ENCODE measurements at places on chromosomes 7 and 10. TPM values are rescaled to one million over a fixed set of nuclear protein-coding genes. Genes with fewer than 3 reads are reported as not detected.

- no peak for DNase-seq
These were observed 22.4 kb upstream of the PPA1 start for GRCh38 chr10:70255329-70256299.

DNA sequence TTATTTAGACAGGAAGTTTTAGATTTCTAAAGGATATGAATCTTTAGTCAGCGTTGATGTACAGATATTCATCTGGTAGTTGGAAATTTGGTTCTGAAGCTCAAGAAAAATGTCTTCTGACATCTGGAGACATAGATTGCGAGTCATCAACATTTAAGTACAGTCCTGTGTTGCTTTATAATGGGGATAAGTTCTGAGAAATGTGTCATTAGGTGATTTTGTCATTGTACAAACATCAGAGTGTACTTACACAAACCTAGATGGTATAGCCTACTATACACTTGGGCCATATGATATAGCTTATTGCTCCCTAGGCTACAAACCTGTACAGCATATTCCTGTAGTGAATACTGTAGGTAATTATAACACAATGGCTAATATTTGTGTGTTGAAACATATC is 49.6 kb upstream of the UBN2 start:
- DNase-seq, result no peak

DNA sequence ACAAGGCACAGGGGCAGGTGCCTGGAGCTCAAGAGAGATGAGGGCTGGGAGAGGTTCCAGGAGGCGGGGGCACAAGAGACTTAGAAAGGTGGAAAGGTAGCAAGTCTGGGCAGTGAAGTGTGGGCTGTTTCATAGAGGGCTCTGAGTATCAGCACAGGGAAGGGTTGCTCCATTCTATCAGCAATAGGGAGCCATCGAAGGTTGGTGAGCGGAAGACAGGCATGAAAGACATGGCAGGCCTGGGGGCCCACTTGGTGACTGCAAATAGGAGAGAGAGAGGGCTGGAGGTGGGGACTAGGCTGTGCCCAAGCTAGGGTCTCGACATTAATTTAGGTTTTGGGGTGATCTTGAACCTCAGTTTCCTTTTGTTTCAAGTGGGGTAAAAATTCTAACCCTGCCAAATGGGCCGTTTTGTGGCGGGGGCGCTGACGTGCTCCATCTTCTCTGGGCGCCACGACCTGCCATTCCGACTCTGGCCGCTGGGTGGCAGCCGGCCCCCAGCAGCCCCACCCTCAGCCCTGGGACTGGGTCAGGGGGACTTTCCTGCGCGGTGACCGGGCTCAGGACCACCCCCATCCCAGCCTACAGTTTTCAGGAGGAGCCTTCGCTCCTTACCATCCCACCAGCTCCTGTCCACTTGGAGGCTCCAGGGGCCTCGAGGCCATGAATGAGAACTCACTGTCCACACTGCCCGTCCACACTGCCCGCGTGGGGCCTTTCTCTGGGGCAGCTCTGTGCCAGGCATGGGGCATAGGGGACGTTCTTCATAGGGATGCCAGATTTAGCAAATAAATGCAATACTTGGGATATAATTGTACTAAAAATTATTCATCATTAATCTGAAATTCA is 37.2 kb upstream of the PCBD1 start:
- peak; percentile 61 for DNase-seq

DNA sequence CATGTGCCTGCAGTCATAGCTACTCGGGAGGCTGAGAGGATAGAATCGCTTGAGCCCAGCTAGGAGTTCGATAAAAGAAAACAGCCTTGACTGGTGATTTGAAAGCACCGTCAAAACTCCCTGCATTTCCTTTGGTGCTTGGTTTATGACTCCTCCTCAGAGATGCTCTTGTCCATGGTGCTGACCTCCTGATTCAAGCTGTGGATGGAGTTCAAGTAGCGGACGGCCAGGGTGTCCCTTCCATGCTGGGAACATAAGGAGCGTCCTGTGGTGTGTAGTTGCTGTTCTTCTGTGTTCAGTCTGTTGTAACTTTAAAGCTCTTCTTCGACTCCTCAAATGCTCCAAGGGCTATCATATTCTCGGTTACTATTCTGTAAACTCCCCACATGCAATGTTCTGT is 382.5 kb upstream of the KIAA1217 start:
- DNase-seq, result no peak

GRCh38 chr7:37430640-37431039 is 18.0 kb downstream of the ELMO1 start:
- no peak for DNase-seq

- DNase-seq, result no peak
These were observed 29.3 kb upstream of the CCL24 start for GRCh38 chr7:75842836-75843446.

- DNase-seq, result no peak
These were observed 384.4 kb upstream of the AUTS2 start for GRCh38 chr7:69213878-69214277.

KNDC1 gene
- 0.13 TPM for total RNA-seq

GRCh38 chr10:102673819-102674511 is 29.7 kb downstream of the TRIM8 start:
- peak; percentile 85 for DNase-seq

DNA sequence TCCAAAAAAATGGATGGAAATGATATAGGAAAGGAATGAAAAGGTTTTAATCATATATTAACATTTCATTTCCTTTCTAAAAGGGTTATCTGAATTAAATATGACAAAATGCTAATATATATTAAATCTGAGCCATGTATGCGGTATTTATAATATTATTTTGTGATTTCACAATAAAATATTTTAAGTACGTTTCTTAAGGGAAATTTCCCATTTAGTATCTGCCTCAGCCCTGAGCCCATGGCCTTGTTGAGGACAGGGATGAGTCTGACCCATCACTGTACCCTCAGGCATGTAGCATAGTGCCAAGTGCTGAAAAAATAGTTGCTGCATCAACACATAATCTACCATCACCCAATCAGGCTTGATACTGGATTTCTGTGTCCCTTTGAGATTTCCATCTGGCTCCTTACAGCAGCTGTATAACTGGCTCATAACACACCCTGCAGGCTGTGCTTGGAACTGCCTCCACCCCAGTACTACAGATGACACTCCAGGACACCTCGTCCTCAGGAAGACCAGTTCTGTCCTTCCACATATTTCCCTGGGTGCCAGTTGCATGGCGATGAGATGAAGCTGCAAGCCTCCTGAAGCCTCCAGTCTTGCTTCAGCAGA is 59.4 kb upstream of the ASAH2 start:
- DNase-seq, result no peak

DNA sequence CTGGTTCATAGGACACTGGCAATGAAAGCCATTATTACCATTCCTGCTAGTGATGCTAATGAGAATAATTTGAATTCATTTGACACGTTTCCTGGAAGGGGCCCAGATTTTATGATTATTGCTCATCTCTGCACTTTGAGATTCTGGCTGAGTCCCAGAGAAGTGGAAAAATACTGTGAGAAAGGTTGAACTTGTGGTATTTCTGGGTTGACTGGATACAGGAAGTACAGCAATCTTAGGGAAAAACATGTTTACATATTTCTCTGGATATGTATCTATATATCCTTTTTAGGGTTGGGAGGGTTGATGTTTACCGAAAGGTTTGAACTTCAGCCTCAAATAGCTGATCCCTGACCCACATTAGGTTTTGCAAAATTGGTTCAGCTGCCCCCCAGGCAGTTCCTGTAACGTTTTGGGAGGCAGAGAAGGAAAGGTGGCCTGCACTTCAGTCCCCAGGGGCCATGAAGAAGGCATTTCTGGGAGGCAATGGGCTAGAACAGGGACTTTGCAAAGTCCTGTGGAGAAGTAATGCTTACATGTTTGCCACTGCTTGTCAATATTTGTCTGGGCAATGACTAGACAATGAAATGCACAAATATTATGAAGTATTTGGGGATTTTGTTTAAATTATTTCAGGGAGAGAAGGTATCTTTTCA is 253.7 kb upstream of the PITRM1 start:
- no peak for DNase-seq

- no peak for DNase-seq
These were observed 113.2 kb upstream of the ADO start for GRCh38 chr10:62691336-62691735.

- no peak for DNase-seq
These were observed 91.4 kb upstream of the MACROH2A2 start for GRCh38 chr10:69960988-69961880.

SLC26A5 gene
- total RNA-seq, result 0.78 TPM

- peak; percentile 74 for DNase-seq
These were observed 11.3 kb downstream of the GPRIN2 start for GRCh38 chr10:46544989-46545791.

- no peak for DNase-seq
These were observed 240.1 kb downstream of the SFMBT2 start for GRCh38 chr10:7170626-7171322.

DNA sequence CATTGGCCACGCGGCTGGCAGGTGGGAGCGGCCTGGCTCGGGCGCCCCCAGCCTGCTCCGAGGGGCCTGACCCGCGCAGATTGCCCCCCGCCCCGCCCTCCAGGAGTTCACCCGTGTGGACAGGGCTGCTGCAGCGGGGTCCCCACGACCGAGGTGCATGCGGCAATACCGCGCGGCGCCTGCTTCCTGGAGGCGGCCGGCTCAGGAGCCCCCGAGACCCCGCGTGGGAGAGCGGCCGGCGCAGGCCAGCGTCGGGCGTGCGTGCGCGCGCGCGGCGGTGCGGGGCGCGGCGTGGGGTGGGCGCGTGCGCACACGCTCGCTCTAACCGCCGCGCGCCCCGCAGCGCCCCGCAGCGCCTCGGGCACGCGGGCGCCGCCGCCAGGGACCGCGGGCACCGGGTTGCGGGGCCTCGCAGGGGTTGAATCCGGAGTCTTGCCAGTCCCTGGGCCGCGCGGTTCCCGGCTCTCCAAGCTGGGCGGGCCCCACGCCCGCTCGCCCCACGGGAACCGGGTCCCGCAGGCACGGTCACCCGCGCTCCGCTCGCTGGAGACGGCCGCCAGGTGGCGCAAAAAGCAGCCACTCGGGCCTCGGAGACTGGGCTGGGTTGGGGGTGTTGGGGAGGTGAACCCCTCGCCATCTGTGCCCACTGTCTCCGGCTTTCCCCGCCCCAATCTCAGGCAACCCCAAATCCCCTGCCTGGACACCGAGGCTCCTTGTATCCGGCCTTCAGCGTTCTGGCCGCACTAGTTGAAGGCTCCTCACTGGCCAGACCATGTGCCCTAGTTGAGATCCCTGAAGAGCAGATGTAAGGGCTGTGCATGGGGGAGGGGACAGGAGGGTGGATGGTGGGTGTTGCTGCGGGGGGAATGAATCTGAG is 1.3 kb upstream of the ACHE start:
- peak; percentile 92 for DNase-seq

DNA sequence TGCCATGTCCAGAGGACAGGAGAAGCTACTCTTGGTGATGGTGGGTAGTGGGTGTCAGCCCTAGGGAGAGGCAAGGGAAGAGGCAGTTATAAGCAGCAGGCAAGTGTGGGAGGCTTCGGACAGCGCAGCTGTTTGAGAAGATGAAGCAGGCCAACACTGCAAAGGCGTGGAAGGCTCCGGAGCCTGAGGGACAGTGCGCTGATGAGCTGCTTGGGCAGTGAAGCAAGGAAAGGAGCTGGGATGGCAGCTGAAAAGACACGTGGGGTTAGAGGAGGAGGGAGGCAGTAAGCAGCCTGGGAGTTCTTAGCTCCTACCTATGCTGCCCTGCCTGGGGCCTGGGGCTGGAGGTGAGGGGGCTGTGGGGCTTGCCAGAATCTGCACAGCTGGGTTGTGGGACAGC is 50.1 kb upstream of the CRTAC1 start:
- DNase-seq, result no peak

DNA sequence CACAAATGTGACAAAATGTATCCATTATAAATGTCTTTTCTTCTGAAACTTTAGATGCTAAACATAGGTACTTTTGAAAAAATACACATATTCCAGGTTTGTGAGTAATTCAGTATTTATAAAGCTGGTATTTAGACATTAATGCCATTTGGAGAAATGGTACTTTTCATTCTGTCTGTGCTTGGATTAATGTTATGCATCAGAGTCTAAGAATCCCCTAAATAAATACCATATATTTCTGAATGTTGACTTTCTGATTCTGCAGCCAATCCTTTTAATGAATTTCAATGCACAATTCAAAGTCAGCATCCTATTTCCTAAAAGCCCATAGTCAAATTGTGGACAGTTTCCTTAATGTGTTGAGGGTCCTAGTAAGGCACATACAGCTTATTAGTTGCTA is 145.0 kb downstream of the DKK1 start:
- no peak for DNase-seq

DNA sequence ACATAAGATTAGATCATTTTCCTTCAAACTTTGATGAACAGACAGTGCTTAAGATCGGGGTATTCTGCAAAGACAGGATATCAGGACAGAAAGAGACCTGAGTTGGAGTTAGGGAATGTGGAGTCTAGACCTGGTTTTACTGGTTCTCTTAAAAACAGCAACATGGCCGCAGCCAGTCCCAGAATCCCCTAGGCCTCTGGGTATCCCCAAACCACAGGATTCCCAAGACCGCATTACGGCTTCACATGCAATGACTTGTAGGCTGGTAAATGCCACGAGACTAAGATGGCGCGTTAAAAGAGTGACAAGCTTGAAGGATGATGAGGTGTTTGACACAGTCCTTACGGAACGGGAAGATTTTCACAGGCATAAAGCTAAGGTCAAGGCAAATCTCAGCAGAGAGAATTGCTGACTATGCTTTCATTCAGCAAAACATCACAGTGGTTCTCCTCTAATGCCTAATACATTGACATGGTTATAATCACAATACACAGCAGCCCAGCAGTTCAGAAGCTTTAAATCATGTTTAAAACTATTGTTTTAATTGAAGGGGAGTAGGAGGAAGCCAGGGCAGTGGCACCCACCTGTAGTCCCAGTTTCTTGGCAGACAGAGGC is 32.9 kb downstream of the MPP7 start:
- DNase-seq, result no peak

FAM25G gene
- total RNA-seq, result not detected

DNA sequence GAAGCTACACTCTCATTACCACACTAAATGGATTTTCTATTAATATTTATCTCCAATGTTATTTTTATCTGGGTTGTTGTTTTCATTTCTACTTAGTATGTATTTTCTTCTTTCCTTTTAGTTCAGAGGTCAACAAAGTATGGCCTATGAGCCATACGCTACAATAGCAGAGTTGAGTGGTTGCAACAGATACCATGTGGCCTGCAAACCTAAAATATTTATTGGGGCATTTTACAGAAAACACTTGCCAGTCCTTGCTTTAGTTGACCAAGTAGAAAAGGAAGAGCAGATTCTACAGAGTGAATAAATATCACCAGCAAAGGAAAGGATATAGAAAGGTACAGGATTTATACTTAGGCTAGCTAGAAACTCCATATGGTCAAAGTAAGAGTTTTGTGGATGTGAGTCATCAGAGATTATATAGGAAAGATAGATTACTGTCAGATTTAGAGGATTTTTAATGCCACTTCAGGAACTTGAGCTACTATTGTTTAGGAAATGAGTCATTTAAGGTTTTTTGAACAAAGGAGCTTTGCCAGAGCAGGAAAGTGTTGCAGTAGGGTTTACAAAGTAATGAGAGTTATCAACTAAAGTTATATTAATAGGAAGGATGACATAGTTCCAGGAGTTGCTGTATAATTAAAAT is 323.3 kb upstream of the KAT6B start:
- DNase-seq, result no peak

- no peak for DNase-seq
These were observed 1.1 kb downstream of the ALOX5 start for GRCh38 chr10:45375101-45375500.

- no peak for DNase-seq
These were observed 41.9 kb upstream of the TNKS2 start for GRCh38 chr10:91756286-91756685.
